Tongue (tissue), 3 donors: ENCODE measurements at places on chromosomes 2 and 18. TPM values are rescaled to one million over a fixed set of nuclear protein-coding genes. Genes with fewer than 3 reads are reported as not detected.
A peak's percentile ranks its signal among the peaks of the same experiment; 100 is the strongest.

GRCh38 chr2:185291035-185291647 is 447.5 kb upstream of the FSIP2 start:
- peak; percentile 32 for DNase-seq

The MRPL30 gene
- 53.2 TPM for total RNA-seq

GRCh38 chr18:76903386-76903785 is 81.0 kb downstream of the ZNF236 start:
- no peak for DNase-seq

DNA sequence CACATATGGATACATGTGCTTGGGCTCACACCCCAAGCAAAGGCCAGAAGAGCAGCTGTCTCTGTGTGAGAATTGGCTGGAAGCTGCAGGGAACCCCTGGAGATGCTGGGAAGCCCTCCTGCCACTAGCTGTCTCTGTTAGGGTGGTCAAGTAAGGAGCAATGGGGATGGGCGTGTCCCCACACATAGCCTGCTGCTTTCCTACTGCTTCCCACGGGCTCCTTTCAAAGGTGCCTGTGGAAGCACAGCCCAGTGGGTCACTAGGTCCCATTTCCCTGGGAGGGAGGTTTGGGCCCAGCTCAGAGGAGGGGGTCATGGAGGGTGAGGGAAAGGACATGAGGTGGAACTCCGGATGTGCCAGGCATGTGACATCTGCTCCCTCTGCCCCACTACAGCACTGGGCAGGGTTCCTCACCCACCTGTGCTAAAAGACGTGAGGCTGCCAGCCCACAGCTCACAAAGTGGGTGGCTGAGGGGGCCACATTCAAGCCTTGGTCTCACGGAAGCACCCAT is 24.4 kb upstream of the MAL start:
- DNase-seq, result no peak

DNA sequence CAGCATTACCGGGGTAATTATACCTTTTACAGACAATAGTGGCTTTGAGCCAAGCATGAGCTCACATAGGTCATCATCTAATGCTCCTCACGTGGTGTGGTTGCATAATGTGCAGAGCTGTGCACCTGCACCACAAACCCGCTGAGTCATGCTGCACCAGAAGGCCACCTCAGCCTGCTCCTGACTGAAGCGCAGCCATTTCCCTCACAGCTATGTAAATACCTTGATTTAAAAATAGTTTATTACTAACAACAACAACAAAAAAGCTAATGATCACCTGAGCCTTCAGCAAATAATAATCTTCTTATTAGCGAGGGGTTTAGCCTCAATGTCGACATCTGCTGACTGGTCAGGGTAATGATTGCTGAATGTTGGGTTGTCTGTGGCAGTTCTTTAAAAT is 238.8 kb downstream of the MBD5 start:
- DNase-seq, result no peak

DNA sequence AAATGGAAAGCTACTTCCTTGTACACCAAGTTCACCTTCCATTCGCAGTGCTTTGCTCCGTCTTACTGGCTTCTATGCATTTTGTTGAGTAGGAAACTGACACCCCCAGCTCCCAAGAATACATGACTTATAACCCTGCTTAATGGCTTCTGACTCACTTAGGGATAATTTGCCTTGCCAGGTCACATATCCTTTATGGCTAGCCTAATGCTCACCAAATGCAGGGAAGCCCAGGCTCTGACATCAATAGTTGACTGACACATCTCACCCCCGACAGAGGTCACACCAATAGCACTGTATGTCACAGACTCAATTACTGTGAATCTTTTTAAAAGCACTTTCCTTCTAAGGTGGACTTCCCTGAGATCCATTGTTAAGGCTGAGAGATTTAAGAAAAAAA is 147.2 kb downstream of the DTNA start:
- DNase-seq, result no peak

DNA sequence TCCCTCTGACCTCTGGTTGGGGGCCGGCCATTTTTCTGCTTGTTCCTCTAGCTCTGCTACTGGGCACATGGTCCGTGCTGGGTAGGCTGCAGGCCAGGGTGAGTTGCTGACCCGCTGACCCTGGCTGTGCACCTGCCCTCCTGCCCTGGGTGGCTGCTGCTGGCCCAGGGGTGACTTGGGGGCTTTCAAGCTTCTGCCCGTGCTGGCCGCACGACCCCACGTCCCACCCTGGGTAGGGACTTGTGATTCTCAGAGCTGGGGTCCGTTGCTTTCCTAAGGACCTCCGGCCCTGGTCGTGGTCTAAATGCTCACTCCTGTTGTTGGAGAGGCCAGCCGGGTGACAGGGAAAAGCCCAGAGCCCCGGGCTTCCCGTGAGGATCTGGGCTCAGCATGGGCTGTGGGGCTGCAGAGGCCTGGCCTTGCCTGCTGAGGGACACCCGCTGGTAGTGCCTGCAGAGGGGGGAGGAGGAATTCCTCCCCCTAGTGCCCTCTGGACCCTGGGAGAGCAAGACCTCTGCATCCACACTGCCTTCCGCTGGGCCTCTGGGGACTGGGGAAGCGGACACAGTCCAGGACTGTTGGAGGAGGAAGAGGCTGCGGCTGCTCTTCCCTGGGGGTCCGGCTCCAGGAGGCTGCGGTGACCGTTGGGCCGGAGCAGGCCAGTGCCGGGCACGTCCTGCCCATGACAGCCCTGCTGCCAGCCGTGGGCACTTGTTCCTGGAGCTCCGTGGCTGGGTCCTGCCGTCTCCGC is 6.3 kb upstream of the GAL3ST2 start:
- DNase-seq, result no peak

DNA sequence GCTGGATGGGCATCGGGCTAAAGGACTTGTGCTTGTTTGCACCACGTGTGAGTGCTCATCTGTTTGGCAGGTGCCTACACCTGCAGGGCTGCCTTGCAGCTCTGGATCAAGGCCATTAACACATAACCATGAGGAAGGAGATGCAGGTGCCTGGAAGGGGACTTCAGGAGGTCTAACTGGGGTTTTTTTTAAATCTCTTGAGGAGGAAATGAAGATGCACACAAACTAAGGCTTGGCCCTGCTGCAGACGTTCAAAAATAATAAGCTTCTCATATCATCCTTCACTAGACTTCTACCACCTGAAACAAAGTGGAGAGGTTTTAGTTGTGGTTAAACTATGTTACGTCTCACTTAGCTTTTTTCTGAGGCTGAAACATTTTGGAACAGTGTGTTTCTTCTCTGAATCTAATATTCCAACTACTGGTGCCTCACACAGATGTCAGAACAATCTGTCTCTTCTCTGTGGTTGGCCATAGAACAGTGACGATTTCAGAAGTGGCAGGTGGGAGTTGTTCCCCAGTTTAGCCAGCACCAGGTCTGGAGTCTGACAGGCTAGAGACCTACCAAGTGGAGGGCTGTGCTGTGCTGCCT is 36.5 kb downstream of the BCL2L11 start:
- no peak for DNase-seq

- DNase-seq, result no peak
Observed at GRCh38 chr2:138327967-138328366, 173.6 kb upstream of the SPOPL start.

The RSAD2 gene
- total RNA-seq, result 2.6 TPM

GRCh38 chr2:59733970-59734369 is 819.5 kb downstream of the BCL11A start:
- DNase-seq, result no peak

- peak; percentile 62 for DNase-seq
Observed at GRCh38 chr18:48922801-48923730, 27.7 kb downstream of the SMAD7 start.

GRCh38 chr2:101419096-101419663 is 31.9 kb upstream of the CREG2 start:
- peak; percentile 86 for DNase-seq

The POTEJ gene
- total RNA-seq, result not detected
